ENCODE measurements at places on chromosomes 2 and 18.

GRCh38 chr2:177721818-177722567 is 329.4 kb downstream of the AGPS start:
- DNase-seq = no peak

- peak; percentile 52 for DNase-seq
These were observed 747.9 kb downstream of the SOCS6 start for GRCh38 chr18:71036783-71037182.

DNA sequence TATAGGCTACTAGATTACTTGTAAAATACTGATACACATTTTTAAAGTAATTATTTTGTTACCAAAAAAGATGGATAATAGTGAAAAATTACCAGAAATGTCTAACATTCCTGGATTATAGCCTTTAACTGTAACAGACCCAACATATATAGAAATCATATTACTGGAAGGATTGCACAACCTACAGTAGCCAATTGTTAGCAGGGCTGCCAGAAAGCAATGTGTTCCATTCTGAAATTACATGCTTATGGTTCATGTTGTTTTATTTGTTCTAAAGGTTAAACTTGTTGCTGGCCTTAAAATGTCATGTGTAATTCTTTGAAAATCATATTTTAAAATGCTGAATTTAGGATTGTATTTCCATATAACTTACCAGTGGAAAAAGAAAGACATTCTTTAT is 793.6 kb upstream of the ACVR2A start:
- no peak for DNase-seq

DNA sequence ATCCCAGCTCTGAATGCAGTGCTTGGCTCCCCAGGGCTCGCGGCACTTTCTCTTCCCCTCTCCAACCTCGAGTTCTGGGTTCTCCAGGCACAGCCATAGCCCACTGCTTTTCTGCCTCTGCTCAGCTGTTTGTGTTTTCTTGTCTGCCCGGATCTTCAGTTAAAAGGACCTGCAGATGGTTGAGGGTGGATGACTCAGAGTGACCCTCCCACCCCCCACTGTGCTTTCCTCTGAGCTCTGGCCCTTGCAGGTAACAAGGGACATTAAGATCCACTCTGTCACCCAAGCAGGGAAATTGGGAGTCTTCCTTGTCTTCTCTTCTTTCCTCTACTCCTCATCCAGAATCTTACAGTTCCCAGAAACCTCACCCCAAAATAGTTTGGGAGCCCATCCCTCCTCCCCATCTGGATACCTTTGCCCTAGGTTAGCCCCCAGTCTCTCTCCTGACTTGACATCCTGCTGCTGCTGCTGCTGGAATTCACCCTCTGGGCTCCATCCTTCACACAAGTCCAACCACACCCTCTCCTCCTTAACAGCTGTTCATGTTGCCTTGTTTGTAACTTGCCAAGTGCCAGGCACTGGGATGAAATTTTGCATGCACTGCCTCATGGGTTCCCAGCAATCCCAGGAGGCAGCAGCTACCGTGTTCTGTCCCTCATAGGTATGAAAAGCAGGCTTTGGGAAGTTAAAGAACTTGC is 157.9 kb upstream of the TTC39C start:
- no peak for DNase-seq

GRCh38 chr2:242060212-242060835 is 190.8 kb downstream of the RTP5 start:
- no peak for DNase-seq

DNA sequence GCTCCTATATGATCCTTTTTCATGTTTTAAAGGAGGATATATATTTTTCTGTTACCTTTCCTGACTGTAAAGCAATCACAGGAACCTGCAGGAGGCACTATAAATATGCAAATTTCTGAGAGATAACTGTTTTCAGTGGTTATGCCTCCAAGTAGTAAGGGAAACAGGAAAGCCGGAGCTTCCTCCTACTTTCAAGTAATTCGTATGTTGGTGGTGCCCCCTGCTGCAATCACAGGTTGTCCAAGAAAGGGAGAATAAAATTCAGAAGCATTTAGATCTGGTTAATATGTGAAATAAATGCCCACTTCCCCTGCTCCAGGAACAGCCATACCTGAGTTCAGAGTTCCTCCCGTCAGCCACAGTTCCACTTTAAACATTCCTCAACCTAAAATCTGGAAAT is 12.0 kb upstream of the BCL11A start:
- peak; percentile 18 for DNase-seq

DNA sequence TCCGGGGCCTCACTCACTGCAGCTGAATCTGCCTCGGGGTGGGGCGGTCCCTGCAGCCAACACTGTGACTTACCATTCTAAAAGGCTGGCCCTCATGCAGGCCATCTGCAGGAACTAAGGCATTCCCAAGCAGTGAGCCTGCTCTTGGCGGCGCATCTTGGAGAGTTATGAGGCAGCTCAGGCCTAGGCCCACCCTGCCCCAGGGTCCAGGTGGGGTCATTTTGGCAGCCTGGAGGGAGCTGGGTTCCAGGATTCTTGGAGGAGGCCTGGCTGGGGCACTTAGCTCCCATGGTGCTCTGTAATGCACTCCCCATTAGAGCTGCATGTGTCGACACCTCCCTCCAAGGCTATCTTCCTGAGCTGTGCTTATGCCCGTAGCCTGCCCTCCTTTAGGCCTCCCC is 14.8 kb upstream of the BIN1 start:
- DNase-seq = no peak

GRCh38 chr2:241163601-241164118 is 13.4 kb downstream of the PPP1R7 start:
- DNase-seq = no peak

GRCh38 chr2:238521870-238522269 is 95.1 kb downstream of the ASB1 start:
- DNase-seq = no peak

DNA sequence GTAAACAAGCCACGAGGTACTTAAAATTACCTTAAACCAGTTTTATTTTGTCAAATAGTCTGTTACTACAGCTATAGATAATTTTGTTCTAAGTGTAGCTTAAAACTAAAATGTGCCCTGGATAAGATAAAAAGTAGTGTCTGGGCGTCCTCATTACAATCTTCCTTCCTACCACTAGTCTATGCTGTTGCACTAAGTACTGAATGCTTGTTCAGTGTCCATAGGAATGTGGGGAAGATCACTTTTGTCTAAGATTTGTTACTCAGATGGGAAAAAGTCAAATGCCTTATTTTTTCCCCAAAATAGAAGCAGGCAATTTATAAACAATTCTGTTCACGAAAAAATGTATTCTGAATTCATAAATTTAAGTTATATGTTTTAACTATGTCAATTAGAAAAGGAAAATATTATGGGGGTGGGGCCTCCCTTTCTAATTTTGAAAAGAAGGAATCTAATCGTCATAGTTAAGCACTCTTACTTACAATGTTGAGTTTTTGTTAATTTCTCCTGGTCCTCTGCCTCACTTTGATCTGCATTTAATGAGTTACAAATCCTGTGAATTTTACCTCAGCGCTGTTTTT is 140.4 kb upstream of the VRK2 start:
- peak; percentile 56 for DNase-seq

DNA sequence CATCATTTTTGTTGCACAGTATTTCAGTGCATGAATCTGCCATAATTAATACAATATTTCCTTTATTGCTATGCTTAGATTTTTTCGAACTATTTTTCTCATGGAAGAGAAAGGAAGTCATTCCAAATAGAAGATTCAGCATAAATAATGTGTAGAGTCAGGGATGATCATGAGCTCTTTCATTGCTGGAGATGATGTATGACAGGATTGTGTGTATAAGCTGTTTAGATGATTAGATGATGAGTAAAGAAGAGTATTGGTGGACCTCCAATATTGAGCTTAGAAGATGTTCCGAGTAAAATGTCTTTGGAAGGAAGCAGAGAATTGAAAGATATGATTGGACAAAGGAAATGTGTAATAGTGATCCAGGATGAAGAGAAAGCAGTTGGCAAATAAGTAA is 364.5 kb downstream of the PARD3B start:
- no peak for DNase-seq

DNA sequence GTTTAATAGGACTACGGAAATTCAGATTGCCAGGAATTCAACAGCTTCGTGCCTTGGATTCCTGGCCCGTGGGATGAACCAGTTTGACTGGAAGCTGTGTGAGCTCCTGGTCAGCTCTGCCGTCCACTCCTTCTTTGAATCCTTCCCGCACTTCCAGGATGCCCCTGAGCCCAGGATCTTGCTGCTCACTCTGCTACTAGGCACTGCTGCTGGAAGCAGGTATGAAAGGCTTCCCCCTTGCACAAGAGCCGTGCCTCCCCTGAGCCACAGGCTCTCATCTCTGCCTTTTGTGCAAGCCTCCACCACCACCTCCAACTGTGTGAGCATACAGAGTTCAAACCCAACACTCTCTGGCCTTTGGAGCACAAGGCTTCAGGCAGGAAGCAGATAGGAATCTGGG is 34.9 kb downstream of the EN1 start:
- no peak for DNase-seq

DNA sequence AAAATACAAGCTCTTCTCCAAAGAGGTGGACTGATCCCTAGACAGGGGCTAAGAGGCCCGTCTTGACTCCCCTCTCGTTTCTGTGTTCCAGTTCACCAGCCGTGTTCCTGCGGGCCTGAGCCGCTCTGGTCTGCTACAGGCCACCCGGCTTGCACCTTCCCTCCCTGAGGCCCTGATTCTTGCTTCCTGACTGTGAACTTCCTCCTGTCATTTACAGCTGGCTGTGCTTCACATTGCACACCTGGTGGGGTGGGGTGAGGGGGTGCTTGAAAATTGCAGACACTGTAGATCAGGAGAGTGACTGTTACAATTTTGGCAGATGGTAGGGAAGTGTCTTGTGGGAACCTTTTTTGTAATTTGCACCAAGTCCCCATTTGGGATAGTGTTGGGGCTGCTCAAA is 64.4 kb downstream of the TSN start:
- DNase-seq = no peak

DNA sequence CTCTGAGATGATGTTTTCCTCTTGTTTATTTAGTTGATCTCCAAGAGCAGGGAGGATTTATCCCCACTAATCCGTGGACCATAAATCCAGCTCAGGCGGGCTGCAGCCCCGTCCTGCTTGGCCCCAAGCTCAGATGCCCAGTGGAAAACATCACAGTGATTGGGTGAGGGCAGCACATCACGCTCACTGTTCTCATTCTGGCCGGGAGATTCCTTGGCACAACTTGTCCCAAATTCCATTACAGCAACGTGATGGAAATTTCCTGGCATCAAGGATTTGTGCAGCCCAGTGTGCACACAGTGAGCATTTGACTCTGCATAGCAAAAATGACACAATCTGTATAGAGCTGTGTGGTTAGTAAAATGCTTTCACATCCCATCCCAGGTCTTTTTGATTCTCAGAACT is 96.8 kb downstream of the VAPA start:
- no peak for DNase-seq

Data from SW 1271 (cell line).